T-cell (primary cell): ENCODE measurements at places on chromosomes 6 and 20. TPM values are rescaled to one million over a fixed set of nuclear protein-coding genes. Genes with fewer than 3 reads are reported as not detected.

DNA sequence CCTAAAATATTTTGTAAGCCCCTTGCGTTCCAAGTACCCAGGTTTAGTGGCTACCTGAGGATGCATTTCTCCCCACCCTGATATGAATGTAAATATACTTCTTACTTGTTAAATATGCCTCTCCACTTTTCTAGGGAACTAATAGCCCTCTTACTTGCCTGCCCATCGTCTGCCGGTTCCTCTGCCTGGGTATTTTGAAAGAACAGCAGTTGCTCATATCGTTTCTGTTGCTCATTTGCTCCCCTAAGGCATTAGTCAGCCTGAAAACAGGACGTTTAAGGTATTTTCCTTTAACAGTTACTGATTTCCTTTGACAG lies 141.3 kb upstream of the CARMIL1 start:
- peaks cover 19% of the 10 kb centered on the region for H3K4me1 ChIP-seq

- DNase-seq = no peak
- no peaks in the 10 kb centered on the region for H3K4me1 ChIP-seq
- H3K4me3 ChIP-seq = no peak overlapping the region
- no peaks in the 10 kb centered on the region for H3K27me3 ChIP-seq
- no peaks in the 10 kb centered on the region for H3K36me3 ChIP-seq
Observed at GRCh38 chr20:14820771-14821170, 483.4 kb upstream of the FLRT3 start.

DNA sequence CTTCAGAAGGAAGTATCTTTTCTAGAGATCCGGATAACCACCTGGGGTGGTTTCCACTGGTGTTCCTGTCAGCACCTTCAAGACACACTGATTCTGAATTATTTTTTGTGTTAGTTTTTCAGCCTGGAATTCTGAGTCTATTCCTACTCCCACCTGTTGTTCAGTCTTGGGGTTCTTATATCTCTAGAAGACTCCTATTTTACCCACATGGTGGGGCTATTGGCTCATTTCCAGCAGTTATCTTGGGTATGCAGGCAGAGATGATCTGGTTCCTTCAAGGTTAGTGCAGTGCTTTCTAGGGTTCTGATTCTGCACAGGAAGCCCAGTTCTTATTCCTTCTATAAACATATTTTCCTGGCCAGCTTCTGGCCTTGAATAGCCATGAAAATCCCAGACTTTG lies 175.6 kb upstream of the PDE7B start:
- no peak overlapping the region for H3K27ac ChIP-seq
- H3K36me3 ChIP-seq = no peaks in the 10 kb centered on the region
- no peaks in the 10 kb centered on the region for H3K4me1 ChIP-seq
- DNase-seq = no peak

DNA sequence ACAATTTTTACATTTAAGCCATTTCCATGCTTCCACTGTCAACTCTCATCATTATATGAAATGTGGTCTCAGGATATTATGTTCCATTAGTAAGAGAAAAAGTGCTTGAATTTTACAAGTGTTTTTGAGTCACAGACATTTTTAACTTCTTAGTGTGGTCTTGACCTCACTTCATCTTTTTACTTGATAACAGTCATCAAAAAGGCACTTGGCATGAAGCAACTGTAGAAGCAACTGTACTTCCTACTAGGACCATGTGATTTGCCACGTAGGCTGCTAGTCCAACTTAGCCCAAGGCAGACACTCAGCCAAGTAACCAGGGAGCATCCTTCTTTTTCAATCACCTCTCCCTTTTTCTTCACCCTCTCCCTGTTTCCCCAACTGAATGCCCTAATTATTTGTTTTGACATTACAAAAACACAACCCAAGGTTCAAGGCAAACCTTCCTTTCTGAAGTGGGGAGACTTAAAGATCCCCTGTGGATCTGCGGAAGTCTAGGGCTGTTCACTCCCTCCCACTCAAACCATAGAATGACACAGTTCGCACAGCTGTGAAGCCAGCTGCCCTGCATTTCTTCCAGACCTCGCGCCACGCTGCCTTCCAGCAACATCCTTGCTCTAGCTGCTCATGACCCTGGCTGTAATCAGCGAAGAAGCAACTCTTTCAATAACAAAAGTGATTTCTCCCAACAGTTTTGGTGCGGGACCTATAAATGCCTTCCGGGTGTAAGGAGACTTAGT lies 45.0 kb downstream of the PHACTR1 start:
- no peaks in the 10 kb centered on the region for H3K27me3 ChIP-seq
- H3K4me1 ChIP-seq = no peaks in the 10 kb centered on the region
- DNase-seq = no peak

SMOC2 gene
- 0.20 TPM for total RNA-seq

TAF11 gene
- 24.3 TPM for total RNA-seq

RIN2 gene
- 0.89 TPM for total RNA-seq

GRCh38 chr6:7108196-7108963 lies 619 bp downstream of the RREB1 start:
- H3K4me1 ChIP-seq = peaks cover 26% of the 10 kb centered on the region
- H3K4me3 ChIP-seq = peak overlapping the region; percentile 88
- no peaks in the 10 kb centered on the region for H3K36me3 ChIP-seq
- peak overlapping the region; percentile 74 for H3K27ac ChIP-seq
- DNase-seq = no peak
- no peaks in the 10 kb centered on the region for H3K27me3 ChIP-seq

GRCh38 chr6:53495506-53496499 lies 49.1 kb downstream of the GCLC start:
- H3K36me3 ChIP-seq = peaks cover 17% of the 10 kb centered on the region
- H3K27me3 ChIP-seq = peaks cover 2% of the 10 kb centered on the region
- H3K4me3 ChIP-seq = no peak overlapping the region
- H3K4me1 ChIP-seq = peaks cover 2% of the 10 kb centered on the region

FAM50B gene
- total RNA-seq = 2.3 TPM

ADGB gene
- not detected for total RNA-seq

DNA sequence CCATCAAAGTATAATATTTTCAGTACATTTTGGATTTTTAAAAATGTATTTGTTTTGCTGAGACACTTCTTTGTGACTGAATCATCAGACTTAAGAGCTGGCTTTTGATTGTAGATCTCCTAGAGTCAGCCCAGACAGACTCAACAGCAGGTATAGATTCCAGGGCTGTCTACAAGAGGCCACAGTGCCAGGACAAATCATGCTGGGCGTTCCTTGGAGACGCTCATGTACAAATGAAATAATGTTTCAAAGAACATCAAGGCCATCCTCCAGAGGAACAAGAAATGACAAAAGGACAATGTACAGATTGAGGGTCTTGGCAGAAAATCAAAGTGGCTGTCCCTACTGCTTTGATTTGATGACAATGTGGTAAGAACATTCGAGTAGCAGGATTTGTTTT lies 369.3 kb downstream of the GRIK2 start:
- DNase-seq = no peak
- H3K36me3 ChIP-seq = no peaks in the 10 kb centered on the region
- H3K27me3 ChIP-seq = no peaks in the 10 kb centered on the region
- no peak overlapping the region for H3K4me3 ChIP-seq
- no peaks in the 10 kb centered on the region for H3K4me1 ChIP-seq

- no peaks in the 10 kb centered on the region for H3K27me3 ChIP-seq
- H3K27ac ChIP-seq = no peak overlapping the region
- peaks cover 2% of the 10 kb centered on the region for H3K36me3 ChIP-seq
Observed at GRCh38 chr6:15370733-15371671, 125.1 kb downstream of the JARID2 start.

DNA sequence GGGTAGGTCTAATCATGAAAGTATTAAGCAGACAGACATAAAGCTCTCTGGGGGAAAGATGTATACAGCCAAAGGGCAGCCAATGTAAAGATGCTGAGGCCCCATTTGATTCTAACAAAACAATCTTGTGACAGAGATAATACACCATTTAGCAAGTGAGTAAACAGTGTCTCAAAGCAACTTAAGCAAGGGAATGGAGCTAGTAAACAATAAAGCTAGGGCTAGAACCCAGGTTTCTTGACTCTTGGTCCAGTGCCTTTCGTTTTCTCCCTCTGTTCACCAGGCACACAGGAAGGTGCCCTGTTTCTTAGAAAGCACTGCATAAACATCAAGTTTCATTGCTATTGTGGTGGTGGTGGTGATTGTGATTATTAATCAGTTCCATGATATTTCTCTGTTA lies 5.1 kb downstream of the ELOVL2 start:
- peaks cover 3% of the 10 kb centered on the region for H3K4me1 ChIP-seq
- no peak for DNase-seq
- H3K36me3 ChIP-seq = no peaks in the 10 kb centered on the region
- peaks cover 18% of the 10 kb centered on the region for H3K27me3 ChIP-seq

DNA sequence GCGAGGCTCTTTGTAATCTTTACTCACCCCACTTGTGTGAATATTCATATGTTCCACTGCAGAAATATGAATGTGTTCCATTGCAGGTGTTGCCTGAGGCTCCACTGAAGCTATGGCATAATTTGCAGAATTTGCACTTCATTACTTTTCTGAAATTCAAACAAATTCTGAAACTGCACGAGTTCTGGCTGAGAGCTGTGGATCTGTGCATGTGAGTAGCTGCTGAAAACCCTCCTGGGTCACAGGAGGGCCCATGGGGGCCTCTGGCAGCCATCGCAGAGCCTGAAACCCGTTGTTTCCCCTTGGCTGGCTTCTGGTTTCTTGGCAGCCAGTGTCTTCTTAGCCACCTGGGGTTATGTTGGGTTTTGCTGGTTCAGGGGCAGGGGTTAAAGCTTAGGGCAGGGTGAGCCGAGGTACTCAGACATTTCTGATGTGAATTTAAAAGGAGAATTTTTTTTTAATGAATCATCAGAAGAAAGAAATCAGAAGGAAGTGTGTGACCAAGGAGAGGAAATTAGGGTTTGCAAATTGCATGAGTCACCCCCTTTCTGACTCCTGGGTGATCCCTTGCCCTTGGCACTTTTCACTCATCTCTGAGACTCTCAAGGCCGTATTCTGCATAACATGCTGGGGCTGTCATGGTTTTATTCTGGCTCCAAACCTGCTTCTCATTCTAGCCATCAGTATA lies 40.6 kb downstream of the TOX2 start:
- H3K4me3 ChIP-seq = no peak overlapping the region
- H3K27ac ChIP-seq = no peak overlapping the region
- peaks cover 82% of the 10 kb centered on the region for H3K4me1 ChIP-seq
- H3K27me3 ChIP-seq = peaks cover 31% of the 10 kb centered on the region
- no peaks in the 10 kb centered on the region for H3K36me3 ChIP-seq

- no peak for DNase-seq
- H3K4me3 ChIP-seq = no peak overlapping the region
- no peaks in the 10 kb centered on the region for H3K36me3 ChIP-seq
- H3K27ac ChIP-seq = no peak overlapping the region
- H3K4me1 ChIP-seq = no peaks in the 10 kb centered on the region
Observed at GRCh38 chr6:165680975-165681374, 17.9 kb upstream of the PDE10A start.

GRCh38 chr20:8020314-8021079 lies 936 bp upstream of the TMX4 start:
- peak overlapping the region; percentile 65 for H3K27ac ChIP-seq
- DNase-seq = no peak
- H3K4me1 ChIP-seq = peaks cover 23% of the 10 kb centered on the region
- H3K36me3 ChIP-seq = no peaks in the 10 kb centered on the region

DNA sequence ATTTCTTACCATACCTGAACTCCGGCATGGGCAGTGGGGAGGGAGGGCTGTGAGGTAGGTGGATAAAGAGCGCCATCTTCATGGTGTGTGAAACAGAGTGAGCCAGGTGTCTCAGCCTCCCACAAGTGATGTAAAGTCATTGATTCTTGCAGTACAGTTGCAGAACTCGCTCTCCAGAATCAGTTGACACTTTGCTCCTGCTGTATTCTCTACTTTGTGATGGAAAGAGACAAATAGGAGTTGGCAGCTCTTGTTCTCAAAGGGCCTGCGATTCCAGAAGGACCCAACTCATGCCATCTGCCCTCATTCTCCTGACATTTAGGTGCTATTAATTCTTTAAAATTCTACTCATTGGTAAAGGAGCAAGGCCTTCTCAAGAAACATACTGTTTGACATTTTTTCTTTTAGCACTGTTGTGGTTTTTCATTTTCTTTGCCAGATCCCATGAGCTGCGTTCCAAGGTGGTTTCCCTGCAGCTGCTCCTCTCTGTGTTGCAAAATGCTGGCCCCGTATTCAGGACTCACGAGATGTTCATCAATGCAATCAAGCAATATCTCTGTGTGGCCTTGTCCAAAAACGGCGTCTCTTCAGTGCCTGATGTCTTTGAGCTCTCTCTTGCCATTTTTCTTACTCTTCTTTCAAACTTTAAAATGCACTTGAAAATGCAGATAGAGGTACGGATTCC lies 49.3 kb downstream of the ARFGEF2 start:
- no peak for DNase-seq
- H3K4me1 ChIP-seq = no peaks in the 10 kb centered on the region
- no peak overlapping the region for H3K27ac ChIP-seq
- H3K4me3 ChIP-seq = no peak overlapping the region
- H3K27me3 ChIP-seq = no peaks in the 10 kb centered on the region

DNA sequence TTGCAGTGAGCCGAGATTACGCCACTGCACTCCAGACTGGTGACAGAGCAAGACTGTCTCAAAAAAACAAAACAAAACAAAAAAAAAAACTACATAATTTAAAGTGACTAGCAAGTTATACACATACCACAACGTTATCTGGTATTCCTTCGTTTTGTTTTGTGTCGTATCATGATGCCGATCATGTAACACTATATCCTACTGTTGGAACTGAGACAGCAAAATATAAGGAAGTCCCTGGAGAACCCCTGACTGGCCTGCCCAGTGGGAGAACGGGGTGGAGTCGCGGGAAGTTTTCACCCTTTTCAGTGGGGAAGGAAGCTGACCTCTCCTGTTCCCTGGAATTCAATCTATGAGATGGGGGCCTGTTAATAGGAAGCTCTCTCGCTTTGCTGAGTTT lies 15.1 kb downstream of the SOX4 start:
- H3K4me1 ChIP-seq = no peaks in the 10 kb centered on the region
- no peak for DNase-seq
